Urothelium cell line (cell line): ENCODE measurements at places on chromosomes 7 and 10.

DNA sequence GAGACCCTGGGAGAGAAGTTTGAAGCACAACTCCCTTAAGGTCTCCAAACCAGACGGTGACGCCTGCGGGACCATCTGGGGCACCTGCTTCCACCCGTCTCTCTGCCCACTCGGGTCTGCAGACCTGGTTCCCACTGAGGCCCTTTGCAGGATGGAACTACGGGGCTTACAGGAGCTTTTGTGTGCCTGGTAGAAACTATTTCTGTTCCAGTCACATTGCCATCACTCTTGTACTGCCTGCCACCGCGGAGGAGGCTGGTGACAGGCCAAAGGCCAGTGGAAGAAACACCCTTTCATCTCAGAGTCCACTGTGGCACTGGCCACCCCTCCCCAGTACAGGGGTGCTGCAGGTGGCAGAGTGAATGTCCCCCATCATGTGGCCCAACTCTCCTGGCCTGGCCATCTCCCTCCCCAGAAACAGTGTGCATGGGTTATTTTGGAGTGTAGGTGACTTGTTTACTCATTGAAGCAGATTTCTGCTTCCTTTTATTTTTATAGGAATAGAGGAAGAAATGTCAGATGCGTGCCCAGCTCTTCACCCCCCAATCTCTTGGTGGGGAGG, 10.8 kb downstream of the SERPINE1 start:
- DNase-seq, result no peak

- DNase-seq, result no peak
Measured at GRCh38 chr10:92042541-92042940, 119.0 kb downstream of the BTAF1 start.

DNA sequence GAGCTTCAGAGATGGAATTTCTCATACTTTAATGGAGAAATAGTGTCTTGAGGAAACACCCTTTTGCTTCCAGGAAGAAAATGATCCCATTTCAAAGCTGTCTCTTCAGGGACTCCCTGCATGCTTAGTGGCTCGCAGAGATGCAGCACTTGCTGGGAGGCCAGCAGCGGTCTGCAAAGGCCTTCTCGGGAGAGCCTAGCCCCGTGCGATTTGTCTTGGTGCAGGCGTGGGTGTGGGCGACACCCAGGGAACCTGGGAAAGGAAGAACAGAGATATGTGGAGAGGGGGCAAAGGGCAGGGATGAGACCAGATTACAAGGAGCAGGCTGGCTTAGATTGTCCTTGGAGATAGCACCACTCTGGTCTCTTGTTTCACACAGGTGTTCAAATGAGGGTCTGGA, 352.3 kb upstream of the PODXL start:
- no peak for DNase-seq

DNA sequence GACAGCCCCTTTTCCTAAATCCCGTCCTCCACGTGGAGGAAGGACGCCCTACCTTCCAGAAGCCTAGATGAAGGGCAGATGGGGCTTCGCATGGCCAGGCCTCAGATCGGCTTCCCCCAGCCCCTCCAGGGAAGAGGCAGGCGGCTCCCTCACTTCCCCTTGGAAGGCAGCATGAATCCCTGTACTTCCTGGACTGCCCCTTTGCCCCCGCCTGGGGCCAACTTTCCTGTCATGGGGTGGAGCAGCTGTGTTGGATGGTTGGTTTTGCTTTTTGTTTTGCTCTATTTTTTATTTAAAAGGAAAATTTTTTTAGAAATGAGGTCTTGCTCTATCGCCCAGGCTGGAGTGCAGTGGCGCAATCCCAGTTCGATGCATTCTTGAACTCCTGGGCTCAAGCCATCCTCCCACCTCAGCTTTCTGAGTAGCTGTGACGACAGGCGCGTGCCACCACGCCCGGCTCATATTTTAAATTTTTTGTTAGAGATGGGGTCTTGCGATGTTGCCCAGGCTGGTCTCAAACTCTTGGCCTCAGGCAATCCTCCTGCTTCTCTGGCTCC, 27.2 kb downstream of the GTF2IRD1 start:
- no peak for DNase-seq

DNA sequence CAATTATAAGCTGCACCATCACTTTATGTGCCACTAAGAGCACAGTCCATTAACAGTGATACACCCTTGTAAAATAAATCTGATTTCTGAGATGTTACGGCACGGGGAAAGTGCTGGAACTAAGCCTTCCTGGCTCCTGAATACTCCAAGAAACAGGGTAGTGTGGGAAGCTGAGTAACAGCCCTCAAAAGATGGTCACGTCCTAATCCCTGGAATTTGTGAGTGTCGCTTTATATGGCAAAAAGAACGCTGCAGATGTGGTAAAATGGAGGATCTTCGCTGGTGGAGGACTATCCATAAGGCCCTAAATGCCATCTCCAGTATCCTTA, 13.5 kb downstream of the ESYT2 start:
- DNase-seq, result no peak

GRCh38 chr10:124955868-124956267, 13.9 kb downstream of the ZRANB1 start:
- no peak for DNase-seq

GRCh38 chr10:18312374-18313139, 172.3 kb downstream of the CACNB2 start:
- peak; percentile 66 for DNase-seq

- no peak for DNase-seq
Measured at GRCh38 chr10:42553064-42553407, 85.3 kb downstream of the ZNF33B start.

DNA sequence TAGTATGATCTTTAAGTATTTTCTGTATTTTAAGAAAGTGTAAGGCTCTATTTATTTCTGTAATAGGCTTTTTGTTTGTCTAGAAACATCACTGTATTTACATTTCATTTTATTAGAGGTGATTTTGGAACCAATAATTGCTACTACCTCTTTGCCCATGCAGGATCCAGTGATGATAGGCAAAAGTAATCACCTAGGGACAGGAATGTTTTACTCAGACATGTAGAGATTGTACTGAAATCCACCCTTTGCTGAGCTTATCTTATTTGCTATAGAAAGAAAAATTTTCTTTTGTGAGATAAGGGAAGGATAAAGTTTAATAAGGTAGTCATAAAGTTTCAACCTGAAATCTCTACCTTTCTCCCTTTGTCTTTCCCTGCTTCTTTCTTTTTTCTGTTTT, 73.5 kb downstream of the MKLN1 start:
- no peak for DNase-seq

- DNase-seq, result no peak
Measured at GRCh38 chr10:69362471-69362954, 54.2 kb downstream of the TACR2 start.
